Activated T-helper 1 cell treated with anti-CD3 and anti-CD28 coated beads, Interleukin-2, amount 50 U/mL, for 16 hours (primary cell): ENCODE measurements at places on chromosomes 2 and 18.

DNA sequence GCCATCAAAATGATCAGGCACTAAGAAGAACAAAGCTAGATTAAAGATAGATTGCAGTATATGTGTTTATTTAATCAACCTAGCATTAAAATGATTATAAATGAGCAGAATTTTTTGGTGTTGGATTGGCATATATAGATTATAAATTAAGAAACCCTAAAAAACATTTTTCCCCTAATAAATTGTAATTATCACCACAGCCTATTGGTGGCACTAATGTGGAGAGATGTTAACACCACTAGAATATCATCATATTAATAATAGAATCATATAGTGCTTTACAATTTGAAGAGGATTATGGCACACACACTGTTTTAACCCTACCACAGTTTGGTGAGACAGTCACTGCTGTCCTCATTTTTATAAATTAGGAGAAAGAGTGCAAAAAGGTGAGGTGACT lies 112.4 kb upstream of the RND3 start:
- DNase-seq, result no peak

GRCh38 chr2:33167622-33168245 lies 221.0 kb downstream of the LTBP1 start:
- no peak for DNase-seq

DNA sequence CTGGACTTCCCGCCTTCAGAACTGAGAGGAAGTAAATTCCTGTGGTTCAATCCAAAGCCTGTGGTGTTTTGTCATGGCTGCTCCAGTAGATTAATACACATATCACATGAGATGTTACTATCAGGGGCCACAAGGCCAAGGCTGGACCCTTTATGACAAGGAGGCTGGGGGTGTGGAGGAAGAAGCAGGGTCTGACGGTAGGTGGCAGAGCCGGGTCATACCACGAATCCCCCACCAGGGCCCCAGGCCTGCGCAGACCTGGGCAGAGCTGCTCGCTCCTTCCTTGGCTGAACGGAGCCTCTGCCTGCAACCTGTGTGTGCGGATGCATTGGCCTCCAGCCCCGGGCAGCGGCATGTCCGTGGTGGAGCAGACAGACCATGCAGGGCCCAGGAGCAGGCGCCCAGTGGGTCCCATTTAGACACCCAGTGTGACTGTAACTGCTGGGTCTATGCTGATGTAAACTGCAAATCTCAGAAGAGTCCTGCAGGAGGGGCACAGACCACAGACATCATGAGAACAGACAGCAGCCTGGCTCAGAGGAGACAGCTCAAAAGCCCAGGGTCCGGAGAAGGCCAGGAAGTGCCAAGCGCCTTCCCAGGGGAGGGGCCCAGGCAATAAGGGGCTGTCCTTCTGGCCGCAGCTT lies 155.2 kb downstream of the PXDN start:
- no peak for DNase-seq

GRCh38 chr2:181070119-181070835 lies 89.9 kb downstream of the UBE2E3 start:
- no peak for DNase-seq

DNA sequence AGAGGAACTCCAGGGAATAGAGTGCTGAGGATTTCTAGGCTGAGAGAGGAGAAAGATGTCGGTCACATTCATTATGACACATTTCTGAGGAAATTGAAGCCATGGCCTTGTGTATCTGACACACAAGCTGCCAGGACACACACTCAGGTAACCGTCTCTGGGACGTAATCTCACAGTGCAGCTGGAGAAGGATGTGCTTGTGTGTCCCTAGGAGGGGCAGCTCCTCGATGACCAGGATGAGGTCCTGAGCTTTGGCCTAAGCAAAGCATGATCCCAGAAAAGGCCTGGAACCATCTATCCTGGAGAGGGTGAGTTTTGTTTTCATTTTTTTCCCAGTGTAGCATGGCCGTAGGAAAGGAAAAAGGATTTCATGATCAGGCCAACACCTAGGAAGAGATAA lies 102.2 kb downstream of the CAPN13 start:
- DNase-seq, result no peak

- no peak for DNase-seq
Observed at GRCh38 chr2:191351298-191351697, 106.1 kb downstream of the MYO1B start.
